NCI-H2081 (cell line): ENCODE measurements at places on chromosomes 7 and 10.

- DNase-seq: no peak
These were observed 29.0 kb downstream of the STEAP1B start for GRCh38 chr7:22470981-22471380.

- DNase-seq: no peak
These were observed 9.2 kb downstream of the AQP1 start for GRCh38 chr7:30920584-30921539.

GRCh38 chr7:51351661-51352060, 35.1 kb upstream of the COBL start:
- no peak for DNase-seq

DNA sequence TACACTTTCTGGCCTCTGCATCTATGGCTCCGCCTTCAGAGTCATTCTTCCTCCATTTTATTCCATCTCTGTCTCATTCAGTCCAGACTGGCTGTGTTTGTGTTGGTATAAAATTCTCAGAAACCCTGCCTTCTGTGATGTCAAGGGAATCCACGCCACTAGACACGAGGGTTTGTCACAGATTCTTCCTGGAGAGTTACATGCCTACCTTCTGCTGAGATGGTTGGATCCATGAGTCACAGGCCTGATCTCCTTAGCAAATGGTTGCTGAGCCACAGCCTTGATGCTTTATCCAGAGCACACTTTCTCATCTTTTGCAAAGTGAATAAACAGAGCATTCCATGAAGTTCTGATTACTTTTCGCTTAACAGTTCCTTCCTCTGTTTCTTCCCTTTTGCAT, 35.9 kb upstream of the TSPAN33 start:
- no peak for DNase-seq

DNA sequence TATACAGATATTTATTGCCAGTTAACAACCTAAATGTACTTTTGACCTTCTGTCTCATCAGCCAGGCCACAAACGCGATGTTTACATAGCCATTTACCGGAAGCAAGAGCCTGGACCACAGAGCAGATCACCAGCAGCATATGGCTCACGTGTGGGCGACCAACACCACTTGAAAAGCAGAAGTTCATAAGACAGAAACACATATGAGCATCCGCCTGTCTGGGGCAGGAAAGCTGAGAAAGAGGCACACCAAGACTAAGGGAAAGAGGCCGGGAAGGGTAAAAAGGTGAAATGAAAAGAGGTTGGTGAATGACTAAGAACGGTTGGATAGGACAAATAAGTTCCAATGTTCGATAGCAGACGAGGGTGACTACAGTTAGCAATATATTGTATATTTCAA, 1.3 kb downstream of the ABCB1 start:
- no peak for DNase-seq

DNA sequence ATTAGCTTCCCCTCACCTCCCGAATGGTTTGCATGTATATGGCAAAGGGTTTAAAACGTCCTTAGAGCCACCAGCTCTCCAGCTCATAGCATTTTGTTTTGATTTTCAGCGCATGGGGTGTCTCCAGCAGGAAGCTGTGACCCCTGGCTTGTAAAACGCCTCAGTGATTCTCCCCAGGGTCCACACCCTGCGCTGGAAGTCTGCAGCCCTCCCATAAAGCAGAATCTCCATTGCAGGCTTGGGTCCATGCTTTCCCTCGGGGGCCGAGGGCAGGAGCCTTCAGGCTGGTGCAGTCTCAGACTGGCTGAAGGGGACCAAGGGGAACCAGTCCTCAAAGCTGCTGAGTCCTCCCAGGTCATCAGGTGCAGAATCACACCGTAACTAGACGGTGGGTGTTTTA, 109.7 kb downstream of the VIPR2 start:
- DNase-seq: no peak

DNA sequence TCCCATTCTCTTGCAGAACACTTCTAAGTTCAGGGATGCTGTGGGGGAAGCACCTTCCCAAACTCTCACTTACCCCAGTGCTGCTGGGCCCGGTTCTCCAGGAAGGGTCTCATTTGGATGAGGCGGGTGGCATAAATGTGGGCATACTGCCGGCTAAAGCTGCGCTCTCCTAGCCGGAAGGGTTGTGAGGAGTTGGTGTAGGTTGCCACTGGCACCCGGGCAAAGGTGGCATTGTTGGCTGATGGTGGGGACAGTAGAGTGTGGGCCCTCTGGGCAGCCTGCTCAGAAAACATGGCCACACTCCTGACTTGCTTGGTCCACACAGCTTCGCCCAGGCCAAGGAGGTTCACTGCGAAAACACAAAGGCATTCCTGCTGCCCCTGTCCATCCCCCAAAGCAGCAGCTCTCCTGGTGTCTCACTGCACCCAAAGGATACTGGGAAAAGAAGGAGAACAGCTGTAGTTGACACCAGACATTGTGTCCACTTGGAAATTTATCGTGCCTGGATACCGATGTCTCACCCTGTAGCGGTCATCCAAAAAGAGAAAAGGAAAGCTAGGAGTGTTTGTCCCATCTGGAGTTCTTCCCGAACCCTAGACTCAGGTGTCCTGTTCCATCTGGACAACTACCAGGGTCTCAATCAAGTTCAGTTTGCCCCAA, 1.5 kb downstream of the POLD2 start:
- DNase-seq: no peak

GRCh38 chr7:412313-412710, 107.3 kb downstream of the PDGFA start:
- DNase-seq: no peak

DNA sequence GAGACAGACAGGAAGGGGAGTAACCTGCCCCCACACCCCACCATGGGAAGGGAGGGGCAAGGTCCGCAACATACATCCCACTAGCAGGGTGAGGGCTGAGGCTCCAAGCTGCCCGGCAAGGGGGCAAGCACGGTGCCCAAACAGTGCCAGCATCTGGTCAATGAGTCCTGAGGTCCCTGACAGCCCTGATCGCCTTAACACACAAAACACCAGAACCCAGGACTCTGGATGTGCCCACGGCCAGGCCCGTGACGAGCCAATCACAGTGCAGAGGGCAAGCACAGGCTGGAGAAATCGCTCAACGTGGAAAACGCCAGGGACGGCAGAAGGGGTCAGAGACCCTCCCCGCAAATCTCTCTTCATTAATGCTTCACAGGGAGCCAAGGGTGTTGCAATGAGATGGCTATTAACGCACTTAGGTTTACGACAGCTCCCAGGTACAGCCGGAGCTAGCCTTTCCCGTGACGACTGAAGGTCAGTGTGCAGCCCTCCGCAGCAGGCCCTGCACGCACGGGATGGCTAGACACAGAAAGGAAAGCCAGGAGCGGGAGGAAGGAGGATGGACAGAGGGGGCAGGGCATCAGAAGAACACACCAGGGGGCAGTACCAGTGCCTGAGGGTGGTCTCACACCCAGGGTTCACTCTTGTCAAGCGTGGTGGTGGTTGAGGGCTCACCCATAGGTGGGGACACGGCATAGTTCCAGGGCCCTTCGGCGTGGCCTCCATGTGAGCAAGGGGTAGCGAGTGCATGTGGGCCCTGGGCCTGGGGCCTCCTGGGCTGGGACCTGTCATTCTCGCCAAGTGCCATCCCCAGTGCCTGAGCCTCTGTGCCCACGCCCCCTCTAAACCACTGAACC, 220.5 kb downstream of the MAD1L1 start:
- no peak for DNase-seq

- no peak for DNase-seq
These were observed 133.6 kb downstream of the ZMIZ1 start for GRCh38 chr10:79202188-79203013.

DNA sequence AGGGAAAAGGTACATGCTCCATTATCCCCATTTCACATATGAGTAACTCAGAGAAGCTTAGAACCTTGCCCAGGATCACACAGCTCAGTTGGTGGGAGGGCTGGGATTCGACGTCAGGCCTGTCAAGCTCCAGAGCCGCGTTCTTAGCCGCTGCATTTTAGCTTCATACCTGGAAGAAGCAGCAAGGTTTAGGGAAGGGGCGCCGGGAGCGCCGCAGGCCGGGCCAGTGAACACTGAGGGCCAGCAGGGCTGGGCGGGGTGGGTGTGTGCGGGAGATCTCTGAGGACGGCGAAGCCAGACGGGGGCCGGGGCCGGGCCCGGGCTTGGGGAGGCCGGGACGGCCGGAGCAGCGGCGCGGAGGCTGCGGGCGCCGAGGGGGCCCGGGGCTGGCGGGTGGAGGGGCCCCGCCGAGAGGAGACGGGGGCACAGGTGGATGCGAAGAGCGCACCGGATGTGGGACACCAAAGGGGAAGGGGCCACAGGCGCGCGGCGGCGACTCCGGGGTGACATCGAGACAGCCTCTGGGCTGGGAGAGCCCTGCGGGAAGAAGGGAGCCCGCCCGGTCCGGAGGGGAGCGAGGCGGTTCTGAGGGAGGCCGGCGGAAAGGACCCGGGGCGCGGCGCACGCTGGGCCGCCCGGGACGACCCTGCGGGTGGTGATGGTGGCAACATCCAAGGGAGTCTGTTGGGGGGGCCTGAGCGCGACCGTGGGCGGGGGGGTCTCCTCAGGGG, 498 bp downstream of the NDST2 start:
- no peak for DNase-seq

DNA sequence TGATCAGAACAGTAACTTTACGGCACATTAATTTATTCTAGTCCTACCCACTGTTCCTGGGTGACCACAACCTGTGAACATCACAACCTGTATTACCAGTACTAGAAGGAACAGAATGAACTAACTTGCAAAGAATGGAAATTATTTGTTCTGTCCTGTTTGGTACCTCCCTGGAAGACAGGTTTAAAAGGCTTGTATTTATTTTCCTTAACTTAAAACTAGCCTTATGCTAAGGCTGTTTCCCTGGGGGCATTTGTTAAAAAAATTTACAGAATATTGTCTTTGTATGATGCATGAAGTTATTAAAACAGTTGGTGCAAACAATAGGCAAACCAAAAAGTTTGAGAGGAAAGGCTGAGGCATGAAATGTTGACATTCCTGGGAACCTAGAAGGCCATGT, 132.7 kb downstream of the DNAJC1 start:
- no peak for DNase-seq

DNA sequence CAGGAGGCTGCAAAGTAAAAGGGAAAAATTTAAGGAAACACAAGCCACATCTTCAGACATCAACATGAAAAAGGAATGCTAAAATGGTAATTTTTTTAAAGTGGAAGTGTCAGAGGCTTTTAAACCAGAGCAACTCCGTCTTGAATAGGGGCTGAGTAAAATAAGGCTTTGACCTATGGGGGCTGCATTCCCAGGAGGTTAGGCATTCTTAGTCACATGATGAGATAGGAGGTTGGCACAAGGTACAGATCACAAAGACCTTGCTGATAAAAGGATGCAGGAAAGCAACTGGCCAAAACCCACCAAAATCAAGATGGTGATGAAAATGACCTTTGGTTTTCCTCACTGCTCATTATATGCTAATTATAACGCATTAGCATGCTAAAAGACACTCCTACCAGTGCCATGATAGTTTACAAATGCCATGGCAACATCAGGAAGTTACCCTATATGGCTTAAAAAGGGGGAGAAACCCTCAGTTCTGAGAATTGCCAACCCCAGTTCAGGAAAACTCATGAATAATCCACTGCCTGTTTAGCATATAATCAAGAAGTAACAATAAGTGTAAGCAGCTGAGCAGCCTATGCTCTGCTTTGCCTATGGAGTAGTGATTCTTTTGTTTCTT, 128.3 kb downstream of the SKAP2 start:
- no peak for DNase-seq

- DNase-seq: no peak
These were observed 153.6 kb upstream of the ZMIZ1 start for GRCh38 chr10:78915190-78915518.

GRCh38 chr10:85448716-85449115, 917.9 kb downstream of the GRID1 start:
- DNase-seq: no peak

- no peak for DNase-seq
These were observed 7.7 kb downstream of the CHAT start for GRCh38 chr10:49621561-49621960.

GRCh38 chr10:75870039-75870645, 438.7 kb downstream of the LRMDA start:
- no peak for DNase-seq

DNA sequence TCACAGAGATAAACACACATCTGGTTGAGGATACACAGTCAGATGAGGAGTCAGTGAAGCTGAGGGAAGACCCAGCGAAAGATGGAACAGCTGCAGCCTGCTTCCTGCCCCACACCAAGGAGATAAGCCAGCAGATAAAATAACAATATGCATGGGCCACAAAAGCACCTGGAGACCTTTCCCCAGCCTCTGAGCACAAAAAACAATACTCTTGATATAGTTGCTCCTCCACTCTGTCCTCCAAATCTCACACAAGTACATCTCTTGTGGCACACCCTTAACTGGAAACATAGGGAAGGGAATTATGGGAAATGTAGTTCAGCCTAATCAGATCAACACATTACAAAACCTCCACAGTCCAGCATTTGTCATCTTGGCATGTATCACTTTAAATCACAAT, 9.7 kb upstream of the FHIP2A start:
- no peak for DNase-seq
